ENCODE measurements at places on chromosomes 11 and 22. TPM values are rescaled to one million over a fixed set of nuclear protein-coding genes. Genes with fewer than 3 reads are reported as not detected.

EMID1 gene
- 0.29 TPM for total RNA-seq

OVCH2 gene
- total RNA-seq: not detected

AIFM3 gene
- total RNA-seq: 3.1 TPM

BTG4 gene
- not detected for total RNA-seq

KRTAP5-9 gene
- not detected for total RNA-seq
